ENCODE measurements at places on chromosomes 7 and 10.

GRCh38 chr7:73822319-73823173 is 8.2 kb upstream of the CLDN4 start:
- DNase-seq = peak; percentile 75

- no peak for DNase-seq
Measured at GRCh38 chr10:62376071-62377025, 2.2 kb downstream of the ZNF365 start.

DNA sequence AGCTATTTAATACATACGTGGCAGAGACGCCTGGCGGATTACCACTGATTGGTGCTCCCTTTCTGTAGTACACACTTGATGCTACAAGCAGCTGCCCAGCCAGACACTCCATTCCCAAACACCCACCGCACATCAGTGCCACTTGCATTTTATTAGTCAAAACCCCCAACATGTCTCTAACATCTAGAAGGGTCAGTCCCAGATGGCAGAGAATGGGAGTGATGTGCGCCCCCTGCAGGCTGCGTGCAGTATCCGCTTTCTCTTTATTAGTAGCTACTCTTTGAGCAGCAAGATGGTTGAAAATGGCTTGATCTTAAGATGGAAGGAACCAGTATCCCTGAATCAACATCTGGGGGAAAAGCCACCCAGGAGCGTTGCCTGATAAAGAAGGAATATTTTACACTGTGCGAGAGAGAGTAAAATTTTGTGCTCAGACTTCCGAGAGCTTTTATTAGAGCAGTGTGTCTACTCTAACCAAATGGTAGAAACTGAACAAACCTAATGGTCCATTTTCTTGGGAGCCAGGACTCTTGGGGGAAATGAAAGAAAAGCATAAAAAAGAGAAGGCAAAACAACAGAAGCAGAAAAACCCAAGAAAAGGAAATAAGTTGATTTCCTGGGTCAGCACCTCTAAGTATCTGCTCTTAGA is 78.3 kb downstream of the ST8SIA6 start:
- peak; percentile 34 for DNase-seq

DNA sequence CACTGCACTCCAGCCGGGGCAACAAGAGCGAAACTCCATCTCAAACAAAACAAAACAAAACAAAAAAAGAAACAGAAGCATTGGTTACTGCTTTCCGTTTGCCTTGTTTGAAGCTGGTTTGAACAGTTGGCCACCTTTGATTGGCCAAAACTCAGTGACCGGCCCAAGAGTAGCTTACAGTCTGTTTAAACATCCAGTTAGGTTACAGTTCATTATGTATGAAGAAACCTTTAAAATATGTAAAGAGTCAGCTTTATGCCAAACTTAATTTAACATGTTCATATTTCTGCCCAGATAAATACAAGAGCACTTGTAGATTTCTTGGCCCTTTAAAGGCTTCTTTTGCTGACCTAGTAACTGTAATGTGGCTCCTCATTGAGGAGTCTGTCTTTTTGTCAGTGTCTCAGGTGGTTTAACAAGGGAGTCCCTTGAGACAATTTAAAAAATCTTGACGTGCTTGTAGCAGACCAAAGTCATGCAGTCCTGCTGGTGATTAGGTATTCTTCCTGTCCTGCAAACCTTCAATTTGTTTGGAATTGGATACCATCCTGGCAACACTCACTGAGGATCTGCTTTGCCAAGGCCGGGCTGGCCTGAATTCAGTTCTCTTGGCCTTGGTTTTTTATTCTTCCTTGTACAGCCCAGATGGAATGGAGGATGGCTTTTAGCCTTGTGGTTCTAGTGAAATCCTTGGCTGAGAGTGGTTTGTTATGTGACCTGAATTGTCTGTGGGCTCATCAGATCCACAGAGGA is 128.9 kb downstream of the PLXDC2 start:
- DNase-seq = no peak

DNA sequence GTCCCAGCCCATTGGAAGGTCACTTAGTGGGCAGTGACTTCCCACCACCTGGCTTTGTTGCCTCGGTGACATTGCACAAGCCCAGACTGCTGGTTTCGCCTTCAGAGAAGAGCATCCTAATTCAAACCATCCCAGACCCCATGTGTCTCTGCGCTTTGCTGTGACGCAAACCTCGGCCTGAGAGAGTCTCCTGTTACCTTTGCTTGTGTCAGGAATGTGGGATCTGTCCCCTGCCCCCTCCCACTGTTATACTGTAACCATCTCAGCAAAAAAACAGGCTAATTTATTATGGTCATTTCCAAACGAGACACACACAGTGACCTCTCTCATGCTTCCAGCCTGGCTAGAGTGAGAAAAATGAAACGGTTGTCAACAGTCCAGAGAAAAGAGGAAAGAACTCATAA is 25.0 kb upstream of the AQP1 start:
- no peak for DNase-seq

- no peak for DNase-seq
Measured at GRCh38 chr10:62000726-62001125, 99.2 kb downstream of the ARID5B start.

GRCh38 chr7:38382684-38383083 is 109.2 kb upstream of the TARP start:
- no peak for DNase-seq

- DNase-seq = no peak
Measured at GRCh38 chr10:70602665-70603448, at the start of gene PRF1. PRF1 (minus strand) TSS chr10:70602741; CDS start chr10:70600902, 1,839 bp downstream.

- DNase-seq = no peak
Measured at GRCh38 chr7:134339475-134339874, 22.7 kb upstream of the SLC35B4 start.

- no peak for DNase-seq
Measured at GRCh38 chr10:23413629-23414089, 25.2 kb upstream of the OTUD1 start.

DNA sequence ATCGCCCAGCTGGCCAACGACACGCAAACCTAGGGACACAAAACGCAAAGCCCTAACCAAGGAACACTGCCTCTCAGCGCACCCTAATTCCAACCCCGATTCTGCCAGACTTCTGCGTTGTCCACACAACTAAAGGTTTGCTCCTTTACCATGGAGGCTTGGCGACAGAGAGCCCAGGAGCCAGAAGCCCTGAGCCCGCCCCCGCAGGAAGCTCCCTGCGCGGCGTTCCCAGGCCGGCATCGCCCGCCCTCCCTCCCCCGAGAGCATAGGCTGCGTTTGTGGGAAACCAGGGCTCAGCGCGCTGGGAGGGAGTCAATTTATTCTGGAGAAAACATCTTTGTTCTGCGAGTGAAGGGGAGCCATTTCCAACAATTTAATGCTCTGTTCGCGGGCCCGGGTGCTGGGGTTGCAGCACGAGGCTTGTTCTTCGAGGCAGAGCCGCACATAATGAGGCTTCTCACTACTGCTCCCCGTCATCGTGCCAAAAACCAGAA is 103.9 kb downstream of the GRID1 start:
- no peak for DNase-seq

- no peak for DNase-seq
Measured at GRCh38 chr10:63644418-63645142, 123.4 kb downstream of the REEP3 start.

- DNase-seq = no peak
Measured at GRCh38 chr7:30168835-30169573, 34.2 kb downstream of the MTURN start.

DNA sequence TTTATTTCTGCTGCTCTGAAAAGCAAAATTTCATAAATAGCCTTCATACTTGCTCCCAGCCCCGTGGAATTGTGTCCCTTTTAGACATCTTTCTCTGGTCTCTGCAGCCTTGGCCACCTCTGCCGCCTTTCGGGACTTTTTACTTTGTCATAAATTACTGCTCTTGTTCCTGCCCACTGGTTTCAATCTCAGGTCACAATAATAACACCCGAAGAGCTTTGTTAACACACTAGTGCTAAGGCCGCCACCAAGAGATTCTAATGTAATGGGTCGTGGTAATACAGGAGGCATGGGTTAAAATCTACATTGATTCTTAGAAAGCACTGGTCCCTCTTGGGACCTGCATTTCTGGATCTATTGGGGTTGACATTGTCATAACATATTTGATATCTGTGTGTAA is 276.0 kb upstream of the VWC2 start:
- DNase-seq = no peak

DNA sequence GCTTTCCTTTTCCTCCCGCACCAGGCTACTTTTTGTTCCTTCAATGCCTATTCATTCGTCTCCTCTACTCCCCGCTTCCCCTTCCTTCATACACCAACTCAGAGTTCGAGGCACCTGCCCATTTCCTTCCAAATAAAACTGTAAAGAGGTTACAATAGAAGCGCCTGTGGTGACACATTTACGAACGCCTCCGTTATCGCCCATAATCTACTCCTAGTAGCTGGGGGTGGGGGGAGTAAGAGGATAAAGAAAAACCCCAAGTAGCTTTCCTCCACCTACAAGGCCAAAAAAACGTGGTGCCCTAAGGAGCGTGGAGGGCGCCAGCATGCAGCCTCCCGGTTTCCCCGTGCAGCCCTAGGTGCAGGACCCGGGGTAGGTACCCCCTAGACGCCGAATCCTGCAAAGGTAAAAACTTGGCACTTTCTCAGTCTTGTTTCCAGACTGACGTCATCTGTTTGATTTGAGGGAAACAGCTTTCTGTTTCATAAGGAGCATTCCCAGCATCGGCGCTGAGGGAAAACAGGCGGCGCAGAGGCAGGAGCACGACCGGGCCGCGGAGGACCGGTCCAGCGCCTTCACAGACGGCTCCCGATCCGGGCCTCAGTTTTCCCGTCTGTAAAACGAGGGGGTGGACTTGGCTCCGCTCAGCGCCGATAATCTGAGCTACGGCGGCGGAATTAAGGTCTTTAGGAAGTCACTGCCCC is 922 bp downstream of the PPA1 start:
- peak; percentile 59 for DNase-seq

- peak; percentile 47 for DNase-seq
Measured at GRCh38 chr7:47088329-47089067, 493.4 kb downstream of the TNS3 start.

- DNase-seq = no peak
Measured at GRCh38 chr7:45990276-45990675, 69.2 kb upstream of the IGFBP3 start.

- peak; percentile 62 for DNase-seq
Measured at GRCh38 chr10:110214371-110214826, 7.0 kb downstream of the MXI1 start.

DNA sequence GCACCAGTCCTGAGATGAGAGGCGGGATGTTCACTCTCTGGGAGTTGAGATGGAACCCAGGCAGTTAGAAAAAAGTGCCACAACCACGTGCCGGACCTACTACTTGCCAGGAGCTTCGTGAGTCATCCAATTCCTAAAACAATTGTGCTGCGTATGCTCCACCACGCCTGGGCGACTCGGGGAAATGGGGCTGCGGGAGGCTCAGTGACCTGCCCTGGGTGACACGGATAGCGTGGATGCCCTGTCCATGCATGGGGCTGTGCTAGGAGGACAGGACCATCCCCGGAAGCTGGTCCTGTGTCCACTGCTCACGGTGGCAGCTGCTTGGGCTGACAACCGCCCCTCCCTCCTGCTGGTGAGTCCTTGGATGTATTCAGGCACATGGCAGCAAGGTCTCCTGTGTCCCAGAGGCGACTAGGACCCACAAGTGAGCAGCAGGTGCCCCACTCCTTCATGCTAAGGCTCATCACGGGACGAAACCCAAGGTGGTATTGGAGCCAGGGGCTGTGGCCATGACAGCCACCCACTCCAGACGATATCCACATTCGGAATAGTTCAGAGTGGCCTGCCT is 90.4 kb downstream of the BMS1 start:
- DNase-seq = no peak

DNA sequence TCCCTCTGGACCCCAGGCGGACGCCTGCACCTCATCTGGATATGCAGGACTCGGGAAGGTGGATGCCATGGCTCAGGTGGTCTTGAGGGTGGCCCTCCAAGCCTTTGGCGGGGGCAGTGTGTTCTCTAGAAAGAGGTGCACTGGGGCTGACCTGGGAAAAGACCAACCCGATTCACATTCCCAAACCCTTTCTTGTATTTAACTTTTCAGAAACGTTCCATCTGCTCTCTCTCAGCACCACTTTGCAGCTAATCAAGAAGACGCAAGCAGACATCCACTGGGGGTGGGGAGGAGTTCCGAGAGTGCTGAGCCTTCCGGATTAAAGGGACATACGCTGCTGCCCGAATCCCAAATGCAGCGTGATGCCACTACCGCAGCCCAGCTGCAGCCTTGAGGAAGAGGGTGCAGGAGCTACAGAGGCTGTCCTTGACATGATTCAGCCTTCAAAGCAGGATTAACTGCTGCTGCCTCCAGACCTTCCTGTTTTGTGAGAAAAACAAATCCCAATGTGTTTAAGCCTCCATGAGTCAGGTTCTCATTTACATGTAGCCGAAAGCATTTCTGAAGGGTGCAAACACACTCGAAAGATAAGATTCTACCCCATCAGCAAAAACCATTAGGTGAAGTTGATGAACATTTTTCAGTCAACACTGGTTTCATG is 39.9 kb downstream of the RBM17 start:
- no peak for DNase-seq

DNA sequence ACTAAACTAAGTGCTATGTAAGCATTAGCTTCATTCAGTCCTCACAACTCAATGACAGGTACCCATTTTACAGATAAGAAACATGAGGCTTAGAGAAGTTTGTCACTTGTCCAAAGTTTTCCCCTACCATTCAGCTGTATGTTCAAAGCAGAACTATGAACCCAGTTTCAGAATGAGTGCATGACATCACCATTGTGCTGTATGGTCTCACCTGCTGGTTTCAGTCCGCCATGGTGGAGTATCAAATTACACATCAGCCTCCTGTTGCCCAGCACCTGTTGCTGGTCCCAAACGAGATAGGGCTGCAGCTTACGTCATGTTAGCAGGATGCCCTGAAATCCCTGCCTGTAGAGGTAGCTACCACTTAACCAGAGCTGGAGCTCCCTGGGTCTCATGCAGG is 95.0 kb downstream of the DYNC1I1 start:
- DNase-seq = no peak

GRCh38 chr10:103814105-103814504 is 41.3 kb downstream of the SH3PXD2A start:
- no peak for DNase-seq

- DNase-seq = no peak
Measured at GRCh38 chr7:25615003-25615402, 386.7 kb upstream of the NPVF start.

GRCh38 chr10:25999295-25999981 is 65.4 kb downstream of the MYO3A start:
- no peak for DNase-seq

DNA sequence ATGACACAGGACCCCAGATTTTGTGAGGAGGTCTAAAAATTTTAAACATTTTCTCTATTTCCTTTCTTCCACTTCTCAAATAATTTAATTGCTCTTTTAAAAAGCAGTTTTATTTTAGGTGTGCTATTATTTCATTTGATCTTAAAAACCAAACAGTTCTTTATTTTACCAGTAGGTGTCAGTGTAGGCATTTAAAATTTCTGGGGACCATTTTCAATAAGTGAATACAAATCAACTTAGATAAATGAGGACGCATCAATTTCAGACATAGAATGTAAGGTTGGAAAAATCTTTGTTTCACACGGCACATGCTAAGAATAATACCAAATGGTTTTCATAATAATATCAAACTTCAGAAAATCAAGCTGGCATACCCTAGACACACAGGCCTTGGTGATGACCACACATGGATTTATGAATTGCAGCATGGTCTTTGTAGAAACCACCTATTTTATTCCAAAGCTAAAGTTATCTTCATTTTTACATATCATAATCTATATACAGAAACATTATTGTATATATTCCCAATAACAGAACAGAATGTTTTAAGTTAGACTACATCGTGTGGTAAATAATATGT is 127.6 kb upstream of the SLC26A5 start:
- DNase-seq = peak; percentile 48

GRCh38 chr10:130956251-130956650 is 355.3 kb downstream of the TCERG1L start:
- DNase-seq = no peak
